ENCODE measurements at places on chromosomes 3 and 15. TPM values are rescaled to one million over a fixed set of nuclear protein-coding genes. Genes with fewer than 3 reads are reported as not detected.

The PLA1A gene
- 9.0 TPM for polyA plus RNA-seq

The TMEM45A gene
- polyA plus RNA-seq = 23.4 TPM

The STXBP5L gene
- 0.19 TPM for polyA plus RNA-seq

The ISL2 gene
- polyA plus RNA-seq = not detected

The CORO2B gene
- polyA plus RNA-seq = 23.5 TPM

The MUC13 gene
- polyA plus RNA-seq = not detected

The FEZF2 gene
- polyA plus RNA-seq = not detected

The ADAMTSL3 gene
- polyA plus RNA-seq = 3.5 TPM

The TMEM62 gene
- 15.1 TPM for polyA plus RNA-seq
